Activated T-cell treated with anti-CD3 and anti-CD28 coated beads, Interleukin-2, amount 50 U/mL, for 1 hour (primary cell): ENCODE measurements at places on chromosomes 1 and 21.

DNA sequence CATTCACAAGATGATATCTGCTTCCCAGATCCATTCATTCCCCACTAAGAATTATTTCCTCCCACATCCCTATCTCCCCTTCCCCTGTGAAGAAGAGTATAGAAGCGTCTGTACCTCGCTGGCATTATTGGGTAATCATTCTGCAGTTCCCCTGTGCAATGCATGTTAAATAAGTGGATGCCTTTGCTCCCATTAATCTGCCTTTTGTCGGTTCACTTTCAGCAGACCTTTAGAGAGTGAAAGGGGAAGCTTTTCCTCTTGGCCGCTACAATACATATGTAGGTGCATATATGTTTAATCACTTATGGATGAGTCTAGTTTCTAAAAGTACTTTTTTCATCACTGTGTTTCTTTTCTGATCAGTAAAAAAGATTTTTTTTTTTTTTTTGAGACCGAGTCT, 7.0 kb downstream of the CLCN6 start:
- DNase-seq = no peak

DNA sequence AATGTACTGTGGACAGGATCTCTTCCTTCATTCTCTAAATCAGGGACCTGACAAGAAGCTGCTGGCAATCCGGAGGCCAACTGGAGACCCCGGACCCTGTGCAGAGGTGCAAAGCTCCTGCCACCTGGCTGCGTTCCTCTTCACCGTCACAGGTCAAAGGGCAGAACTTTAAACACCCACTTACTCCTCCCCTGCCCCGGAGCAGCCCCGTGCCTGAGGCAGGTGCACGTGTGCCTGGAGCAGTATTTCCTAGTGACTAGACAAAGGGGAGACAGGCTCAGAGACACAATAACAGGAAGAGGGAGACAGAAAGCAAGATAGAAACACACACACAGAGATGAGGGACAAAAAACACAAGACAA, 6.6 kb upstream of the PIGC start:
- no peak for DNase-seq

DNA sequence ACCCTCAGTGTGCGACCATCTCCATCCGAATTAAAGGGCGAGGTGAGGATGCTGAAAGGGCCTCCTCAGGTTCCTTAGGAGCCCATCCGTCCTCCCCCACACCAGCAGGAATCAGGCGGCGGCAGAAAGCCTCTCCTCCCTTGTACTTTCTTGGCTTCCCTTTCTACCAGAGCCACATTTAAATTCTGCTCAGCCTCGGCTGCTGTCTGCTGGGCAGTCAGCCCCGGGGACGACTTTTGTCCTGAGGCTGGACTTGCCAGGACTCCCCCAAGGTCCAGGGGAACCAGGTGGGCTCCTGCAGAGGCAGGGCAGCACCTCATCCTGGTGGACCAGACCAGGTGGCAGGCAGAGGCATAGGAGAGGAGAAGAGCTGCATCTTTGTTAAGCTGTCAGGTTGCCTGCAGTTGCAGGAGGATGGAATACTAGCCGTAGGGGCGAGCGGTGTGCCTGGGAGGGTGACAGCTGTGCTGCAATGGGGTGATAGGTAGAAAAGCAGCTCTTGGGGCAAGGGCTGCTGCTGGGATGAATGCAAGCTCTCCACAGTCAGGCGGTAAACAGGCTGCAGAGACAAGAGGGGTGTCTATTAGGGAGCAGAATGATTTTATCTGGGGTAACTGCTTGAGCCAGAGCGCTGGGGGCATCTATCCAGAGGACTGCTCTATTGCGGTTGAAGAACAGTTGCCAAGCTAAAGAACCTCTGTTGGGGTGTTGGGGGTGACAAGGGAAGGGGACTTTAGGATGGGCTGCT, 46.2 kb upstream of the WASF2 start:
- no peak for DNase-seq

DNA sequence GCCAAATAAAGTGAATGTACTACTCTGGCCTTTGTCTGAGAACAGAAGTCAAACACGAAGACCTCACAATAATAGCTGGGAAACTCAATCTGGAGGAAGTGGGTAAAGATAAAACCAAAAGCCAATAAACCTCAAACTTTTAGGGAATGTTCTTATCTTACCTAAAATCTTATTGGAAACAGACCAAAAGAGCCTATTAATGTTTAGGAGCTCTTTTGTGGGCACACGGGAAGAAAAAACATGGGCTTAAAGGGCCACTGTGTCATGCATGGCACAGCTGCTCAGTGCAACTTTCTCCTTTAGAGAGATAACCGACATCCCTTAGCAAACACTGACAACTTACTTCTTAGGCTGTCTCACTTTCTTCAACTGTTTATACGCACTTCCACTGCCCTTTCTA, 16.1 kb downstream of the EIF2B3 start:
- no peak for DNase-seq

- no peak for DNase-seq
Observed at GRCh38 chr1:91092503-91092902, 70.7 kb upstream of the ZNF644 start.
